Sigmoid colon (tissue), 7 donors: ENCODE measurements at places on chromosomes 11 and 22. TPM values are rescaled to one million over a fixed set of nuclear protein-coding genes. Genes with fewer than 3 reads are reported as not detected.

DNA sequence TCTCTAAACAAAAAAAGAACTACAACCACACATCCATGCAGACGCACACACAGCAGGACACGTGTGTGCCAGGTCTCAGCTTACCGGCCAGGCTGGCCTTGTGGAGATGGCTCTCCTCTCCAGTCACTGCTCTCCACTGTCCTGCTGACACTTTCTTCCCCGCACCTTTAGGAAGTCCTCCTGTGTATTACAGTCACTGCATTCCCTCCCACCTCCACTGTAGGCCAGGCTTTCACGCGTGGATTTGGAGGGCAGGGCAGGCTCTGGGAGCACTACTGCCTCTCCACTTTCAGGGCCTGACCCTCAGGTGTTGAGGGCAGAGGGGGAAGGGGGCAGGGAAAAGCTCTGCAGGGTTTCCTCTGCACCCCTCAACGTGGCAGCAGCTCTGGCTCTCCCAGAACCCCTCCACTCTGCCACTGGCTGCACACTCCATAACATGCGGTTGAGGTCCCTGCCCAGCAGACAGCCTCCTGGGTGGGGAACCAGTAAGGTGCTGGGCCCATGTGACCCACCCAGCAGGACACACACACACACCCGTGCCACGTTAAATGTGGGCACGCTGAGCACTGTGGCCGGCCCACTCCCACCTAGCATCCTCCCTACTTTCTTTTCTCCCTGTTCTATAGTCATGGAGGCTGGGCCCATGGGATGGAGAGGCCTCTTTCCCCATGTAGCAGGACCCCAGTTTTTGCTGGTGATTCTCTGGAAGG lies 107.0 kb upstream of the PITPNB start:
- DNase-seq: no peak

- DNase-seq: no peak
These were observed 4.9 kb downstream of the LRP4 start for GRCh38 chr11:46913484-46913883.

GRCh38 chr22:40703174-40703573 lies 23.9 kb downstream of the MCHR1 start:
- no peak for DNase-seq

The SLC22A6 gene
- total RNA-seq: not detected

- DNase-seq: no peak
These were observed 138.1 kb downstream of the TBC1D22A start for GRCh38 chr22:46900549-46900948.

DNA sequence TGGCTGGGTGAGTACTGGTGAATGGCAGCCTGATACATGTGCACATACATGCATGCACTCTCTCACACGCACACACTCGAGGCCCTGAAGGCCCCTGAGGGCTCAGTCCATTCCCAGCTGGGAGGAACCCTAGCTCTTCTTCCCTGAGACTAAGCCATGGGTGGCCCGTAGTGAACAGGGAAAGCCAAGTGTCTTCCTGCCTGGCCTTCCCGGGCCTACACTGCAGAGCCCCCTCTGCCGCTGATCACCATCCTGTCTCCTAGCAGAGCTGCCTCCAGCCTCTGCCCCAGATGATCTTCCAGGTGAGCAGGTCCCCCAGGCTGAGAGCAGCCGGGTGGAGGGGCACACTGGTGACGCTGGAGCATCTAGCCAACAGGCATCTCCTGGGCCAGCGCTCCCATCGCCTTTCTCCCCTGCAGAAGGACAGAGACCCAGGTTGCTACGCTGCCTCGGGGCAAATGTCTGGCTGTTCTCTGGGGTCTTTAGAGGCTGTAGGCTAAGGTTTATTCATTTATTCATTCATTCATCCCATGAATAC lies 57.3 kb downstream of the CD82 start:
- peak; percentile 46 for DNase-seq

DNA sequence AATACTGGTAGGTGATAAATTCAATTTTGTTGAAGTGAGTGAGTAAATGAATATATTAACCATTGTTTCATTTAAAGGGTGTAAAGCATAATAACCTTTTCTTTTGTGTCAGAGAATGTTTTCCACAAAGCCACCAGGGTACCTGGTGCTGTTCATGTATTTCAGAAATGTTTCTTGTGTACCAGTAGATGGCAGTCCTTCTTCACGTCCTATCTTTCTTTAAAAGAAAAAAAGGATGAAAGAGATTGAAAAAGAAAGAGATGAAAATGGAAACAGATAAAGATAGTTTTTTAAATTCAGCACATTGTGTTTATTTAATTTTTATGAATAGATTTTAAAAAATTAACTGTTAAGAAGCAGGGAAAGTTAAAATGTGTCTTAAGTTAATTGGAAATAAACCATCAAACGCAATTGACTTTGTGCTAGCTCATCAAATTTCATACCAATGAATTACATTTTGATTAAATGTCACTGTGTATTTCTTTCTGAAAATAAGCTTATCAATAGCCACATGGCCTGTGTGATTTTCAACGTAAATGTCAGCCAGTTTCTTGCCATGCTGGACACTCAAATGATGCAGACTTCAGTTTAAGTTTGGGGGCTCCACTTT lies 65.5 kb upstream of the CHORDC1 start:
- no peak for DNase-seq

GRCh38 chr11:68843052-68843561 lies 1.4 kb upstream of the CPT1A start:
- DNase-seq: no peak

GRCh38 chr11:74717221-74717969 lies 13.8 kb downstream of the CHRDL2 start:
- no peak for DNase-seq

The CFAP68 gene
- total RNA-seq: 14.0 TPM

DNA sequence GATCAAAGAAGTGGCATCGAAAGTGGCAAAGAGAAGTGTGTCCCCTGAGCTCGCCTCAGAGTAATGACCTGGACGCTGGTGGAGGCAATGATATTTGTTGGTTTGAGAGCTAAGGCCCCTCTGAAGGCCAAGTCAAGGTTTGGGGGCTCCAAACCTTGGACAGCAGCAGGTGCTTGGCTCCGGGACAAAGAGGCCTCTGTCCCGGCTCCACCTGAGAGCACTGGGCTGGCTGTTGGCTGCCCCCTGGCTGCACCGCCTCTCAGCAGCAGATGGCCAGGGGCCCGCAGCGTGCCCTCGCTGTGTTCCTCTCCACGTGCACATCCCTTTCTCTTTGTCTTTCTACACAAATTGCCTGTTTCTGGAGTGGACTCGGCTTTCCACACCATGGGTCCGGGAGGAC lies 301.3 kb downstream of the NTM start:
- peak; percentile 41 for DNase-seq

DNA sequence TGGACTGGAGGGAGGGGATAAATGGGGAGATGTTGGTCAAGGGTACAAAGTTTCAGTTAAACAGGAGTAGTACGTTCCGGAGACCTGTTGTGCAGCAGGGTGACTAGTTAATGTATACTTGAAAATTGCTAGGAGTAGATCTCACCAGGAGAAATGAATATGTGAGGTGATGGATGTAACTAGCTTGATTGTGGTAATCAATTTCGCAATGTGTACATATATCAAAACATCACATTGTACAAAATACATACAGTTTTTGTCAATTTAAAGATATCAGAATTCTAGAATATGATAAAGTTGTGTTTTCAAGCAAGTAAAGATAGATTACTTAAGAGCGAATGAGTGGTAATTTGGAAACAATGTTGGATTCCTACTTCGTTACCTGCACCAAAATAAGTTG lies 13.3 kb downstream of the EIF3F start:
- no peak for DNase-seq

DNA sequence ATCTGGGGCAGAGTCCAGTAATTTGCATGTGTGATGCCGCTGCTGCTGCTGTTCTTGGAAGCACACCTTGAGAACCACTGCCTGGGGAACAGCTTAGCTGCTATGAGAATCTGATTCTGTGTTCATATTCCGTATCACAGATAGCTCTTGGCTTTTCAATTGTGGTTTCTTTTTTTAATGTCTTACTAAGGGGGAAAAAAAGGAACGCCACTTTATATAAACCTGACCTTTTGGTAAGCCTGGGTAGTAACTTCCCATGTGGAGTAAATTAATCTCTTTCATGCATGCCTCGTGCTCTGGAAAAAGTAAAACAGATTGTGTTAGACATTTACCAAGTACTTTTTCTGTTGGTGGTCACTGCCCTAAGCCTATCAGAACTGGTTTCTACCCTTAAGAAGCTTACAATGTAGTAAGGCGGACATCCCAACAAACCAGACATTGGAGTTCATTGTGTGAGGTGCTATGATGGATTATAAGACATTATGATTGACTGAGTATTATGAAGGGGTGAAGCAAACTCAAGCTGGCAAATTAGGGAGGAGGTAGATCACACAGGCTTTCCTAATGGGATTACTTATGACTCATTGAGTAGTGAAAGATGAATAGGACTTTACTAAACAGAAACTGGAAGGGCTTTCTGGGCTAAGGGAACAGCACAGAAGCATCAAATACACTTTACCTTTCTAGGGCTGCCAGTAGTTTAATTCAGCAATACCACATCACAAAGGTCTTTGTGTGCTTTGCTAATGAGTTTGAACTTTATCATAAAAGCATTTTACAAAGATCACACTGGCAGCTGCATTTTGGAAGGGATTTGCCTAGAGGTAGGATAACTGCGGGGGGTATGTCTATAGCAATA lies 64.7 kb downstream of the MAML2 start:
- no peak for DNase-seq

DNA sequence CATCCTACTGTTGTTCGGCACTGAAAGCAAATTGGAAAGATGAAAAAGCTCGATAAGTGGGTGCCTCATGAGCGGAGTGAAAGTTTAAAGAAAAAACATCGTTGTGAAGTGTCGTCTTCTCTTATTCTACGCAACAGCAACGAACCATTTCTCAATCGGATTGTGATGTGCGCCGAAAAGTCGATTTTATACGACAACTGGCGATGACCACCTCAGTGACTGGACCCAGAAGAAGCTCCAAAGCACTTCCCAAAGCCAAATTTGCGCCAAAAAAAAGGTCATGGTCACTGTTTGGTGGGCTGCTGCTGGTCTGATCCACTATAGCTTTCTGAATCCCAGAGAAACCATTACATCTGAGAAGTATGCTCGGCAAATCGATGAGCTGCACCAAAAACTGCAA lies 58.4 kb upstream of the FBXO3 start:
- DNase-seq: no peak

The C1QTNF4 gene
- 6.7 TPM for total RNA-seq

The SMIM35 gene
- total RNA-seq: not detected

GRCh38 chr11:72568861-72569260 lies 105.4 kb downstream of the PDE2A start:
- DNase-seq: no peak

- peak; percentile 74 for DNase-seq
These were observed 1.9 kb downstream of the CHRM4 start for GRCh38 chr11:46389450-46390330.

DNA sequence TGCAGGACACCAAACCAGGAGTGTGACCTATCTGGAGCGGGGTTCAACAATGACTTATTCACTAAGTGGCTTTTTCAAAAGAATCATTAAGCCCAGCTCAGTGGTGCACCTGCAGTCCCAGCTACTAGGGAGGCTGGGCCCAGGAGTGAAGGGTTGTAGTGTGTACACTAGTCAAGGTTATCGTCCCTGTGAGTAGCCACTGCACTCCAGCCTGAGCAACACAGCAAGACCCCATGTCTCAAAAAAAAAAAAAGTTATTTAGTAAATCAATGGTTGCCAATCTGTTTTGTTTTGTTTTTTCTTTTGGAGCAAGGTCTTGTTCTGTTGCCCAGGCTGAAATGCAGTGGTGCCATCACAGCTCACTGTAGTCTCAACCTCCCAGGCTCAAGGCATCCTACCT lies 7.9 kb downstream of the RHOG start:
- no peak for DNase-seq

- DNase-seq: no peak
These were observed 108.4 kb downstream of the MED15 start for GRCh38 chr22:20615533-20616450.

The IFITM1 gene
- 94.2 TPM for total RNA-seq

GRCh38 chr11:134228625-134229024 lies 4.2 kb downstream of the VPS26B start:
- DNase-seq: no peak

DNA sequence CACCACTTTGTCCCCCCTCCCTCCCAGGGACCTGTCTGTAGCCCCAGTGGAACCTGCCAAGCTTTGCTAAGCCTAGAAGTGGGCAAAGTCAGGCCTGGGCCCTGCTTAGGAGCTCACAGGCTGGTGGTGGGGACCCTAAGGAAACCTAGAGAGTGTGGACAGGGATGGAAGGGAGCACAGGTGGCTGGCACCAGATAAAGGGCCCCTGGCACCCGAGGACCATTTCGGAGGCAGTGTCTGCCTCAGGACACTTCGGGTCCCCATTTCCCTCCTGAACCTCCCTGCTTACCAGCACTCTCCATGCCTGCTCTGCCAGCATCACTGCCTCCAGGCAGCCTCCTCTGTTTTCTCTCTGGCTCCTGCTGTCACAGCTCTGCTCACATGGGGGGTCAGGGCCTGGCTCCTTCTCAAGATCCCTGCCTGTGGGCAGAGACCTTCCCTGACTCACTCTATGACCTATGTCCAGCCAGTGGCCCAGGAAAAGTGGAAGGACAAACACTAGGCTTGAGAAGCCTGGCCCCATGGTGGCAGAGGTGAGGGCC lies 13.6 kb upstream of the OMP start:
- DNase-seq: peak; percentile 47

The PAX6 gene
- total RNA-seq: not detected

- DNase-seq: no peak
These were observed 18.7 kb downstream of the SYNGR1 start for GRCh38 chr22:39368461-39368911.

- DNase-seq: peak; percentile 25
These were observed 464.0 kb downstream of the BRD1 start for GRCh38 chr22:49363526-49364230.

DNA sequence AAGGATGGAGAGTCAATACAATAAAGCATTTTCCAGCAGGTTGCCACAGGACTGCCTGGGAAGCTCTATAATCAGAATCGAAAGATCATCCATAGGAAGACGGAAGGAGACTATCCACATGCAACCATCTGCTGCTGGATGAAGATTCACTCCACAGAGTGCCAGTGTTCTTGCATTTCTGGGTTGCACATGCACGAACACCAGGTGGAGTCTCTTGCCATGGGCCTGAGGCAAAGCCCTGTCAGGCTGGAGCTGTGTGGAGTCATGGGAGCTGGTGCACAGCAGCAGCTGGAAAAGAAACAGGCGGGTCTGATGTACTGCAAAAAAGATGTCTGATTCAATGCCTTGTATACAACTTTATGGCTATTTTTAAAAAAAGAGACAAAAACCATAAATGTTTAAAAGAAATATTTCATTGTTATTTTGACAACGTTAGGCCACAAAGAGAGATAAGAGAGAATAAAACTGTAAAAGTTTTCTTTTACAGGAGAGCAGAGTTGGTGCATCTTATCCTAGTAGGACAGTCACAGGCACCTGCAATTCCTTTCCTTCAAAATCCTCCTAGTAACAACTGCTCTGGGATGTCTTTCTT lies 12.9 kb upstream of the FAT3 start:
- no peak for DNase-seq

- no peak for DNase-seq
These were observed 5.3 kb upstream of the CREB3L1 start for GRCh38 chr11:46271875-46272815.

The NNMT gene
- 333 TPM for total RNA-seq

- no peak for DNase-seq
These were observed 95.0 kb downstream of the PDHX start for GRCh38 chr11:35011389-35011788.

GRCh38 chr11:71307811-71308645 lies 55.7 kb upstream of the SHANK2 start:
- peak; percentile 29 for DNase-seq

- no peak for DNase-seq
These were observed 369.4 kb upstream of the B3GAT1 start for GRCh38 chr11:134781380-134781866.
